Cortex of kidney (tissue), 1 donor: ENCODE measurements at places on chromosomes 13 and 19.

DNA sequence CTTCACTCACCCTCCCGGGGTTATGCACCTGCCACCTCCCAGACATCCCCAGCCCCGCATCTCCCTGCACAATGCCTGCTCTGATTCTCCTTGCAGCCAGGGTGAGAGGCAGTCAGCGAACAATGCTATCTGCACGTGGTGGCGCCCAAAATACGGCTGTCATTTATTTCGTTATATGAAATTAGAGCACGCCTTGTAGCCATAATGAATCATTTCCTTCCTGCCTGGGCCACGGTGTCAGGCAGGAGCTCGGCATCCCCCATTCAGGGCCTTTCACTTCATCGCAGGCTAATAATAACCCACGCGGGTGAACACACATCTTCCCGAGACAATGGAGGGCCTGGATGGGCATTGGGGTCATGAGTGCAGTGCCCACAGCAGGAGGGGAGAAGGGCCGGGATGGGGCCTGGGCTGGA, 143.8 kb upstream of the ZNF507 start:
- no peak for DNase-seq

DNA sequence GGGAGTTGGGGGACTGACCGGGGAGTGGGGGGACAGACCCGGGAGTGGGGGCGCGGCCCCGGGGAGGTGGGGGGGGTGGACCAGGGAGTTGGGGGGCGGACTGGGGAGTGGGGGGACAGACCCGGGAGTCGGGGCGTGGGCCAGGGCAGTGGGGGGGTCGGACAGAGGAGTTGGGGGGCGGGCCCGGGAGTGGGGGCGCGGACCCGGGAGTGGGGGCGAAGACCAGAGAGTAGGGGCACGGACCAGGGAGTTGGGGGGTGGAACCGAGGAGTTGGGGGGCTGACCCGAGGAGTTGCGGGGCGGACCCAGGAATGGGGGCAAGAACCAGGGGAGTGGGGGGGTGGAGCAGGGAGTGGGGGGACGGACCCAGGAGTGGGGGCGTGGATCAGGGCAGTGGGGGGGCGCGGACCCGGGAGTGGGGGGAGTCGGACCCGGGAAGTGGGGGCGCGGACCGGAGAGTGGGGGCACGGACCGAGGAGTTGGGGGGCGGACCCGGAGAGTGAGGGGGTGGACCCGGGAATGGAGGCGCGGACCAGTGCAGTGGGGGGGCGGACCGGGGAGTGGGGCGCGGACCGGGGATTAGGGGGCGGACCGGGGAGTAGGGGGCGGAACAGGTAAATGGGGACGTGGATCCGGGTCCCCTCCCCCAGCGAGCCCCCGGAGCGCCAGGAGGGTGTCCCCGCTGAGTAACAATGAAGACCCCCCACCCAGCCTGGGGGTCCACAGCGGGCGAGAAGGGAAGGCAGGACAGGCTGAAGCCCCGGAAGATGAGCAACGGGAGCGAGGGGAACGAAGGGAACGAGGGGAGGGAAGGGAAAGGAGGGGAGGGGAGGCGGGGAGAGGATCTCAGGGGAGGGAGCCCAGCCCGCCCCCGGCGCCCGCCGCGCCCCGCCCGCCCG, 589 bp downstream of the R3HDM4 start:
- no peak for DNase-seq

DNA sequence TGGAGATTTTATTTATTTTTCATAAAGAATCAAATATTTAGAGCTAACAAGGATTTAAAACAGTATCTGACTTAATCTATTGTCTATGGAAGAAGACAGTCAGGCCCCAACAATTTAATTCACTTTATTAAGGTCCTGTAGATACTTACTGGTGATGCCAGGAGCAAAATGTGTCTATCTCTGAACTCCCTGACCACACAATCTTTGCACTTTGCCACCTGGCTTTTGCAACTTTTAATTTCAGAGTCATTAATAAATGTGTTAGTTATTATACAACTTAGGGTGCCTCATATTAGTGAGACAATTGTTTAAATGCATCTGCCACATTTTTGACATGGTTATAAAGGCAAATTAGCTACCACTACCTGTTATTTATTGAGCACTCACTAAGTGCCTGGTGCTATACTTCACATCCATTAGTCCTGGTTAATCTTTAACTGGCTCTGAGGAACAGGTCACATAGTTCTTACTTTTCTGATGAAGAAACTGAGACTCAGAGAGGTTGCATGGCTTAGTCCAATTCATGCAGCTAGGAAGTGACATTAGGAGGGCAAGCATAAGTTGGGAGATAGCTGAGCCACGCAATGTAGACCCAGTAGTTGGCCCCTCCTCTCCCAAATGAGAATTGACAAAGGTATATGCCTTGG, 297.9 kb downstream of the DCT start:
- DNase-seq: no peak

DNA sequence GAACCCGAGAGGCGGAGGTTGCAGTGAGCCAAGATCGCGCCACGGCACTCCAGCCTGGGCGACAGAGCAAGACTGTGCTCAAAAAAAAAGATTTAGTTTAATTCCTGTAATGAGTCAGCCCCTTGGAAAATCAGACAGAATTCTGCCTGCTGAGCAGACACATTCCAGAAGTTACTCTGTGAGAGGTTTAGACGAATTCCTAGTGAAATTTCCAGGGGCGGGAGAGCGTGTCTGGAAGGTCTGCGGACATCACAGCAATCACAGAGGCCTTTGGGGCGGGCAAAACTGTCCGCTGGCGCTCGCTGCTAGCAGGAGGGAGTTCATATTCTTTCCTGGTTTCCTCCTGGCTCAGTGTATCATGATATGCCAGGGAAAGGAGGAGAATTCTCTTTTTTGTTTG, 17.5 kb downstream of the MISP start:
- no peak for DNase-seq

DNA sequence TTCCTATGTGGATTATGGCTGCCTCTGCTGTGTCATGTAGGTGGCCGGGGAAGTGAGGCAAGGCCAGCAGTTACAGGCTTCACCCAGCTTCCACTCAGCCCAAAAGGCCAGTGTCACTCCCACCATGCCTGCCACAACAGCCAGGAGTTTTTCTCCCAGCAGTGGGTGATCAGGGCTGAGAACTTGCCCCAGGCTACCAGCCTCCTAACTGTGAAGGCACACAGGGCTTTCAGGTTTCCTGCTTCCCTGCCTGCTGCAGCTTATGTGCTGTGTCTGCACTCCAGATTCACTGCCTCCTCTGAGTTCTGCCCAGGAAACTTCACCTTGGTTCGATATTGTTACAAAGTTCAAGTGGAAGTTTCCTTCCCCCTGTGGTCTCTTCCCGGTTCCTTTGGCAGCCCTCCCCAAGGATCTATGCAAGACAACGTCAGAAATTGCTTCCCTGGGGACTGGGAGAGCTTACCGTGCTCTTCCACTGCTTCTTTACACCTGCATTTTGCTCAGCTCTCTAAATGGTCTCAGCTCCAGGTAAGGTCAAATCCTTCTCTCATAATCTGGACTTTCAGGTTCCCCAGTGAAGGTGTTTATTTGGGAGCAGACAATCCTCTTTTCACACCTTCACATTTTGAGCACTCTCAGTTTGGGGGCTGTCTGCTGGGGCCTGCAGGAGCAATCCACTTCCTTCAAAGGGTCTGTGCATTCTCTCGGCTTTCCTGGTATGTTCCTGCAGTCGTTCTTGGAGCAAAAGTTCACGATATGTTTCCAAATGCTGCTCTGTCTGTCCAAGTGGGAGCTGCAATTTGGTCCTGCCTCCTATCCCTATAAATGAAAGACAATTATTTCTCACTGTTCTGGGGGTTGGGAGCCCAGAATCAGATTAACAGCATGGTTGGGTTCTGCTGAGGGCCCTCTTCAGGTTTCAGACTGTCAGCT, 1730.1 kb upstream of the PRR20A start:
- no peak for DNase-seq
